ENCODE measurements at places on chromosomes 1 and 21.

GRCh38 chr1:68175621-68176398, 56.5 kb downstream of the WLS start:
- DNase-seq, result no peak

DNA sequence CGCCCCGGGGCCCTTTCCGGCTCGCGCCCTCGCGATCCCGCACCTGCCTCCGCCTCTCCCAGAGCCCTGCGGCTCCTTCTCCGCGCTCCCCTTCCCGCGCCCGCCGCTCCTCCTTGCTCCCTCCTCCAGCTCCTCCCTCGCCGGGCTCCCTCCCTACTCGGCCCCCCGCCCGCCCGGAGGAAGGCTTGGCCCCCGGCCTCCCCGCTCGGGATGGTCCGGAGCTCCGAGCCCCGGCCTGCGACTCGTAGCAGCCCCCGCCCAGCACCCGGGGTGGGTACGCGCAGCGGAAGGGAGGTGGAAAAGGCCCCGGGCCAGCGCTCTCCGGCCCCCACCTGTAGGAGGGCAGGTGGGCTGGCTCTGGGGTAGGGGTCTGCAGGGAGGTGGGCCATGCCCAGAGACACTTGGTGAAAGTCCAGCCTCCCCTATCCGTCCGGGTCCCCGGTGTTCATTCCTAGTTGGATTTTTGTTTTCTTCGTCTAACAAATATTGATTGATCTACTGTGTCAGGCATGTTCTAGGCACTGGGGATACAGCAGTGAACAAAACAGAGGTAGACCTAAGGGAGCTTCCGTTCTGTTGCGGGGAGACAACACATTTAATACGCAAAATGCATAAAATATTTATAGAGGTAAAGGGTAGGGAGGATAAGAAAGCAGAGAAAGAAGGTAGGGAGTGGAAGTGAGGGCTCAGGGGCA, at the start of gene HTR1D:
TSS of gene HTR1D (minus strand) at position 82 of the 695 bp plus-strand sequence. CDS start 23,283 bp downstream, outside the sequence.
- no peak for DNase-seq

DNA sequence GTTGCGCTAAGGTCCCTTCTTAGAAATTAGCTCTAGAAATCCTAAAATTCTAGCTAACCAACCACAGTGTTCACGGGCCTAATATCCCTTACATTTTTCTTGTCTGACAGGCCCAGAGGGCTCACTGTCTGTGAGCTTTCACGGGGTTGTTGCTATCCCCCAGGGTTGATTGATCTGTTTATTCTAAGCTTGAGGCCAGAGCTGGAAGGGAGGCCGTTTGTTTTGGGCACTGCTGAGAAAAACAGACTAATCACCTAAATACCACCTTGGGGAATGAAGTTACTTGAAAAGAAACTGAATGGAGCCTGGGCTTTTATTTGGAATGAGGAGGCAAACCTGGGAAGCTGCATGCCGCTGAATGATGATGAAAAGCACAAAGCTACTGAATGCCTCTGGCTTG, 162.4 kb downstream of the KIF26B start:
- DNase-seq, result no peak

DNA sequence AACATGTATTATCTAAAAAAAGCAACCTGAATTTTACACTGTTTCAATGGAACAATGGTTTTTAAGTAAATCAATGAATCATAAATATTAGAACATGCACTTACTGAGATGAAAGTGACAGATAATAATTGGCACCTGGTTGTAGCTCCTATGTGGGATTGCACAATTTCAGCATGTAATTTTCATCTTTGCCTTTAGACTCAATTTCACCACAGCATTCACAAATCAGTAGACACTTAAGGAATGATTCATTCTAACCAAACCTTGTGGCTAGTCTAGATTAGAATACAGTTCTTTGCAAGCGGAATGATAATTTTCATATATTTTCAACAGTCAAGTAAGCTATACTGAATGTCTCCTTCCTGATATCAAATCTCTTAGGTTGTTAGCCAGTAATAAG, 853.4 kb downstream of the KCNT2 start:
- no peak for DNase-seq

DNA sequence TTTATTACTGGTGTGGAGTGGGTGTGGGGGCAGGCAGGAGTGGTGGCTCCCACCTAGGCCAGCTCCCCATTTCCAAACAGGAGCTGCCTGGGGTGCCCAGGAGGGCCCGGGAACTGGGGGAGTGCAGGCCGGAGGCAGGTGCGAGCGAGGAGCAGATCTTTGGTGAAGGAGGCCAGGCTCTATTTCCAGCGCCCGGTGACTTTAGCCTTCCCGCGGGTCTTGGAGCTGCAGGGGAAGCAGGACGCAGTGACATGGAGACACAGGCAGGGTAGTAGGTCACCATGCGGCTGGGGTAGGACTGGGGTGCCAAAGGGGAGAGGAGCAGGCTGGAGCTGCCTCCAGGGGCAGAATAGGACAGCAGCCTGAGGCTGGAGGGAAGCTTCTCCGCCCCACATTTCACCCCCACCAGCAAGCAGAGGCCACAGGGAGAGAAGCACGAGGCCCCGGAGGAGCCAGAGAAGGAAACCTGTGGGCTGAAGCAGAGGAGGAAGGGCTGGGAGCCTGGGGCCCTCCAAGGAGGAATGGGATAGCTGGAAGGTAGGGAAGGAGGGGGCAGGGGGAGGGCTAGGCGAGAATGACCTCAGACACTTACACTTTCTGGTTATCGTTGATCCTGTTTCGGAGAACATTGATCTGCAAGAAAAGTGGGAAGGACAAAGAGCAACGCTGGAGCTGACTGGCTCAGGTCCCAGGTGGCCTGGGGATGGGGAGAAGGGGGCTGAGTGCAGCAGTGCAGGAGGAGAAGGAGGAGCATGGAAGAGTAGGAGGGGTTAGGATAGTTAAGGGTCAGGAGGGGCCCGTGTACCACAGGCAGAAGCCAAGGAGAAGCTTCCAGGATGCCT, 18.2 kb downstream of the TNNT2 start:
- no peak for DNase-seq

DNA sequence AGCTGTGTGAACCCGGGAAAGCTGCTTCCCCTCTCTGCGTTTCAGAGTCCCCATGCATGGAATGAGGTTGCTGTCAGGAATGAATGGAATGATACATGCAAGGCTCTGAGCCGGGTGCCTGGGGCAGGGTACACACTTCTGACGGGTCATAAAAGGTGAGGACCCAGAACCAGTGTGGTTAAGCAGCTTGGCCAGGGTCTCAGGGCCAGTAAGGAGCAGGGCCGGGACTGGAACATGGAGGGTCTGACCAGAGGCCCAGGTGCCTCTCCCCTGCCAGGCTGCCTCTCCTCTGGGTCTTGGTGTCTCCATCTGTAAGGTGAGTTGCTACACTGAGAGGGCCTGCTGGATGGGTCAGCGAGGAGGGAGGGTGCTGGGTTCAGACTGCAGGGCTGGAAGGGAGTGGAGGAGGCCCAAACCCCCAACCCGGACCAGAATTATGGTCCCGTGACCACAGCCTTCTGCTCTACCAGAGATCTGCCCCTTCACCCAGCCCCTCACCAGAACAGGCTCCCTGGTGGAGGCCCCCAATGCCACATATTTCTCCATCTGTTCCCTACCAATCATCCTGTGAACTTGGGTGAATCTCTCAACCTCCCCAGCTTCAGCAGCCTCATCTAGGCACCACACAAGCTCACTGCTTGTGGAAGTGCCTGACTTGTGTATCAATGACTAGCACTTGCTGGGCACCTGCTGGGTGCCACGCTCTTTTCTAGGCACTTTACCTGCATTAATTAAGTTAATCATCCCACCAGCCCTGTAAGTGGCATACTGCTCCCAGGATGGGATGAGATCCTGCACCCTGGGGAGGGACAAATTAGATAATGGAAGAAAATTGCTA, 16.2 kb upstream of the LRP8 start:
- DNase-seq, result peak; percentile 46

DNA sequence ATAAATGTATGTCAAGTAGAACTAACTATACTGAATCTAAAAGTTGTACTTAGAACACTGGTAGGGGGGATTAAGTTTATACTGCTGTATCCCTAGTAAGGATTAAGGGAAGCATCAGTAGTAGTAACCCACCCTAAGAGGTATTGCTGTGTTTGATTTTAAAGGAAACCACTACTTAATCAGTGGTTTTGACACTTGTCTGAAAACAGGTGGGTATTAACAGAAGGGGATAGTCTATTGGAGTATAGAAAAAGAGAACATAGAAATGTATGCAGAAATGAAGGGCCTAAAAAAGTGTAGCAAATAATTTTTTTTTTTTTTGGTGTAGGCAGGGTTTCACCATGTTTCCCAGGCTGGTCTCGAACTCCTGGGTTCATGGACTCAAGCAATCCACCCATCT, 2.2 kb downstream of the MIGA1 start:
- no peak for DNase-seq

DNA sequence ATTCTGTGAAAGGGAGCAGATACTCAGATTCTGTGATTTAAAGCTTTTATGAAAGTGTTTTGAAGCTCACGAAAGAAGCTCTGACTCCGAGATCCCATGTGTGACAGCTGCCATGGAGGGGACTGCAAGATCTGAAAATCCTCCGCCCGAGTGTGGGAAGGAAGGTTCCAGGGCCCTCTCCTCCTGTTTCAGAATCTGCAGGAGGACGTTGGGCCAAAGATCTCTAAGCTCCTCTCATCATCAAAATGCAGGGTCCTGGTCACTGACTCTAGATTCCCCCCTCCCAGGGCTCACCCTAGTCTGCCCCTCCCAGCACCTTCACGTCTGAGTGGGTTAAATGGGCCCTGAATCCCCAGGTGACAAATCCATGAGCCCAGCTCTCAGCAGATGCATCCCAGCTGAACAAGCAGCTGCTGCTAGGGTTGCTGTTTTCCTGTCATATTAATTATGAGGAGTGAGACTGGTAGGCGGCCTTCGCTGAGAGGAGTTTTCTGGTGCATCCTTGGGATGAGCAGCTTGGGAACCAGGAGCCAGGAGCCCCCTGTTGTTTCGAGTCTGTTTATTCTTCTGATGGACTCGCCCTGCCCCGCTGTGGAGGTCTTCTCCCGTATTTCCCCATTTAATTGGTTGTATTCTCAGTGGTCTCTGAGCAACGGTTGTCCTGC, 402.0 kb downstream of the MATN1 start:
- no peak for DNase-seq

- no peak for DNase-seq
These were observed 127.3 kb upstream of the APP start for GRCh38 chr21:26297851-26298250.

- no peak for DNase-seq
These were observed 436.4 kb downstream of the PLA2G4A start for GRCh38 chr1:187264995-187265602.

GRCh38 chr1:154352581-154353459, 27.5 kb downstream of the ATP8B2 start:
- peak; percentile 83 for DNase-seq

DNA sequence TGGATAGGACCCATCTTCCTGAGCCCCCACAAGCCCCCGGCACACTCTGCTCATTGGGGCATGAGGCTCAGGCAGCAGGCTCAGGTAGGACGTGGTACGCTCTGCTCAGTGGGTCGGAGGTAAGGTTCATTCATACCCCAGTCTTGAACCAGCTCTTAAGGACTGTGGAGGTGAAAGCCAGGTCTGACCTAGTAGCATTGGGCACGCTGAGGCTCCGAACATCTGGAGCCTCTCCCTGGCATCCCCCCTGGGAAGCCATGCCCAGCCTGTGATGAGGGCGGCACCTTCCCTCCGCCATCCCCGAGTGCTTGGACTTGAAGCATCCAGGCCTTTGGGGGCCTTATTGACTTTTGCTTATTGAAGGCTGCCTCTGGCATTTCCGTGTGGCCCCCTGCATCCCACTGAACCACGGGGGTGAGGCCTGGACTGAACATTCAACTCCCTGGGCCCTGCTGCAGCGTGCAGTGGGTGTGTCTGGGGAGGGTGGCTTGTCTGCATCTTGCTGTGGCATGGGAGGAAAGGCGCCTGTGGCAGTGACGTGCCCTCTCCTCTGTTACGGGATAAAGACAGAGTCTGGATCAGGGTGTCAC, 50.0 kb downstream of the FAAP20 start:
- DNase-seq, result no peak

DNA sequence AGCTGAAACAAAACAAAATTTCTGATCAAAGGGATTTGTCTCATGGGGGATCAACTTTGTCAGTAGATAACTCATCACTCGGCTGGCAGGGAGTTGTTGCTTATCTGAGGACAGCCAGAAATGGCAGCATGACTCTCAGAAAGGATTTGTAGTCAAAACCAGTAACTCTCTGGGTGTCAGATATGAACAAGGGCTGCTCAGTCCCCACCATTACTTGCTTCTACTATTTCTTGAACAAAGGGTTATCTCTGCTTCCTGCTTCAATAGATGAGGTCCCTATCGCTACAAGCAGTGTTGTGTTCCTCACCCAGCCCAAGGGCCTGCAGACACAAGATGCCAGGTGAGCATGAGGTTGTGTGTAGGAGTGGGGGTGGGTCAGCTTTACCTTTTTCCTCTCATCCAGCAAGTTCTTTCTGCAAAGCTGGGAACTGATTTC, 116.2 kb downstream of the PTBP2 start:
- no peak for DNase-seq

Data from activated effector memory CD4-positive, alpha-beta T cell treated with anti-CD3 and anti-CD28 coated beads, Interleukin-2, amount 50 U/mL, for 16 hours (primary cell).